Activated CD8-positive, alpha-beta memory T cell treated with anti-CD3 and anti-CD28 coated beads for 1 hour (primary cell): ENCODE measurements at places on chromosomes 5 and 9.

- DNase-seq, result no peak
Observed at GRCh38 chr5:9533096-9533495, 12.8 kb downstream of the SEMA5A start.

- no peak for DNase-seq
Observed at GRCh38 chr5:6730807-6731206, 17.6 kb downstream of the TENT4A start.

- DNase-seq, result no peak
Observed at GRCh38 chr9:134406366-134407120, 80.3 kb downstream of the RXRA start.

DNA sequence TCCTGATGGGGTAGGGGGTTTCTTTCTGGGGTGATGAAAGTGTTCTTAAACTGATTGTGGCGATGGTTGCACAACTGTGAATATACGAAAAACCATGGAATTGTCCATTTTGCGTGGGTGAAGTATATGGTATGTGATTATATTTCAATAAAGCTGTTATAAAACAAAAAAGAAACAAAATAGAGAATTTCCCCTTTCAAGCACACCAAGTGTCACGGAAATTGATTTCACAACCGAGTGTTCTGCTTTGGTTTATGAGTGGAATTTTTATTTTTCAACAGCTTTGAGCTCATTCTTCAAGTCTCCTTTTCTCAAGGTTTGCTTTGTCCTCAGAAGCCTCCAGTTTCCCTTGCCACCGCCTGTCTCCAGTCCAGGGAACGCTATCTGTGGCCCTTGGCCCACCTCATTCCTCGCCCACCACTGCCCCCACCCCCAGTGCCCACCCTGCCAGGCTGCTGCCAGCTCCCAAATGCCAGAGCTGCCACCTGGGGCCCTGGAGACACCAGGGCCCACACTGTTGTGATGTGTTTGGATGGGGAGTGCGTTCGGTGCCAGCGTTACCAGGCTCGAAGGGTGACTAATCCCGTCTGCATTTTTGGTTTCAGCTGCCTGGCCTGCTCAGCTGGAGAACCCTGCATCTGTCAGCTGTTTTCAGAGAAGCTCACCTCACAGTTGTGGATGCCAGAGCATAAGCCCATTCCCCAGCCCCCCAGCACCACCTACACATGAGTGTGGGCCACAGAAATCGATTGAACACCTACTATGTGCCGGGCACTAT is 30.4 kb downstream of the DUSP1 start:
- DNase-seq, result no peak

GRCh38 chr9:113463418-113464285 is at the start of gene RGS3:
Gene RGS3 (plus strand): TSS chr9:113463727. CDS start chr9:113463803, 76 bp downstream.
- no peak for DNase-seq

DNA sequence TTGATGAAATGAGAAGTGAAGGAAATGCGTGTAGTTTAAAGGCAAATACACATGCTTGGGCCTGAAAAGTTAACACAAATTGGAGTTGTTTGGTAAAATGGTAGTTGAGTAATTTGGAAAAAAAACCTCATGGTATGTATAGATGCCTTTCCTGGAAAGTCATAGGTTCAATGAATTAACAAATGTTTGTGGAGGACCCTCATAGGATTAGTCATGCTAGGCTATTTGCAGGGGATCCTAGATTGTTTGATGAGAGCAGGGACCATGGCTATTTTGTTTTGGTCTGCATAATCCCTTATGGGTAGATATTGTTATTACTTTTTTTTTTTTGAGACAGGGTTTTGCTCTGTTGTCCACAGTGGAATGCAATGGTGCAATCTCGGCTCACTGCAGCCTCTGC is 93.5 kb upstream of the NR3C1 start:
- DNase-seq, result no peak

GRCh38 chr9:91032121-91032531 is 230.5 kb downstream of the SYK start:
- DNase-seq, result no peak

DNA sequence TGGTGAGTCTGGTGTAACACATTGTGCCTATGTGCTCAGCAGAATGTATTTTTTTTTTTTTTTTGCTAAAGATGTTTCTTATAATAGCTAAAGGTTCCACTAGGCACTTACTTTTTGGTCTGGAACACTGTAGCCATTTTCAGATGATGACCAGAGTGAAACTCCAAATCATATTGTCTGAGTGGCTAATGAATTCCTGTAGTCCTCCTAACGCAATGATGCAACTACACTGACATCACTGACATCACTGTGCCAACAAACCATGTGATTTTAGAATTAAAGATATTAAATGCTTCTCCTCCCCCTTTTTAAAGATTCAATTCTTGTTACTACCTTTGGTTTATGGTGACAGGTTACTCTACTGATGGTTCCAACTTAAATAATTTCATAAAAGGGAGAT is 28.8 kb downstream of the JAKMIP2 start:
- DNase-seq, result no peak

GRCh38 chr5:123482258-123482657 is 29.7 kb upstream of the CSNK1G3 start:
- DNase-seq, result no peak

- DNase-seq, result no peak
Observed at GRCh38 chr9:120985819-120986222, 59.2 kb upstream of the TRAF1 start.
